Calu3 (cell line): ENCODE measurements at places on chromosomes 2 and 18.

GRCh38 chr2:104583811-104584210, 270.1 kb upstream of the POU3F3 start:
- no peak for DNase-seq

DNA sequence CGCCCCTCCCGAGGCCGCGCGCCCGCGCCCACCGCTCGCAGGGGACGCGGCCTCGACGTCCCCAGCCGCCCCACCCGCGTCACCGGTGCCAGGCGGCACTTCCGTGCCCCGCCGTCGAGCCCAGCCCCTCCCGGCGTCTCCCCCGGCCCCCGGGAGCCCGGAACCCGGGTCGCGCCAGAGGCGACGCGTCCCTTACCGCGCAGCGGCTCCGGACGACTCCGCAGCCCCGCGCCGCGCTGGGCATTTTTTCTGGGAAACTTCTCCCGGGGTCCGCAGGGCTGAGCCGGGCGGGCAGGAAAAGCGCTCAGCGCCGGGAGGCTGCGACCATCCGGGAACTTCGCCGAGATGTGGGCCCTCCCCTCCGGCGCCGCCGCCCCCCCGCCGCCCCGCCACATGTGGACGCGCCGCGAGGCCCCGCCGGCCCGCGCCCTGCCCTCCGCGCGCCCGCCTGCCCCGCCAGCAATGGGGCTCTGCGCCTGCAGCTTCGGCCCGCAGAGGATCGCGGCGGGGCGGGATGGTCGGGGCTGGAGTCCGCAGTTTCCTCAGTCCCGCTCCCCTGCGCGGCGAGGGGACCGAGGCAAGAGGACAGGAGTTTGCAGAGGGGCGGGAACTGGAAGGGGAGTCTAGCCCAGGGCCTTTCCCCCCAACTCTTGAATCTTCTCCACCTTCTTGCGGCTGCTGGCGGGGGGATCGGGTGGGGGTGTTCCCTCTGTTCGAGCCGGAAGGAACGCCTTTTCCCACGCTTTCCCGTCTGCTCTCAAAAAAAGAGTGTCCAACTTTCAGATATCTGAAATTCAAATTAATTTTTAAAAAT, 81.5 kb downstream of the CHRNA1 start:
- peak; percentile 18 for DNase-seq

GRCh38 chr2:232940724-232941123, 70.7 kb downstream of the SNORC start:
- DNase-seq = no peak

- DNase-seq = no peak
Measured at GRCh38 chr2:179701524-179702110, 159.8 kb downstream of the ZNF385B start.

GRCh38 chr2:182672466-182673165, 43.4 kb upstream of the DNAJC10 start:
- no peak for DNase-seq

DNA sequence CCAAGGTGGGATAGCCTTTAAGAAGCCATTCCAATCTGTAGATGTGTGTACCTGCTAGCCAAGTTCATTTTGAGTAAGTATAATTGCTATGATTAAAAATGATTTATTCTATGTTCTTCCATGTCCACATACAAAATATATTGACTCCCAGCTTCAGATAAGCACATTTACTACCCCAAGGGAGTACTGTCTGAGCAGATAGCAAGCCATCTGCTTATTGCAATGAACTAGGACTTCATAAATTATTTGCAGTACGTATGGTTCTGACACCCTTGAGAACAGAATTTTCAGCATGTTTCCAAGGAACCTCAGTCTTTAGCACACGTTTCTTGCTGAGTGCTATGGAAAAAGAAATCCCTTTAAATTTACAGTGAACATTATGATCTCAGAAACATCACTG, 28.2 kb downstream of the ABCG5 start:
- DNase-seq = no peak

DNA sequence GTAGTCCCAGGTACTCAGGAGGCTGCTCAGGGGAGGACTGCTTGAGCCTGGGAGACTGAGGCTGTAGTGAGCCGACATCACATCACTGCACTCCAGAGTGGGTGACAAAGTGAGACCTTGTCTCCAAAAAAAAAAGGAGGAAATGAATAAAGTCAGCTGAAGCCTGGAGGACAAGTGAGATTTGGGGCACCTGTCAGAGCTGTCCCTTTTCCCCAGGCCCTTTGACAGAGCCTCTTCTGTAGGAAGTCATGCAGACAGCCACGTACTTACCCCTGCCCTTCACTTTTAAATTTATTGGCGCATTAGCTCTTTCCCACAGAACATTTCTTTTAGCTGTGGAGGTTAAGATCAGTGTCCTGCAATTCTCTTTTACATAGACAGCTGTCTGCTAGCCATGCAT, 151.0 kb upstream of the DNMT3A start:
- no peak for DNase-seq

DNA sequence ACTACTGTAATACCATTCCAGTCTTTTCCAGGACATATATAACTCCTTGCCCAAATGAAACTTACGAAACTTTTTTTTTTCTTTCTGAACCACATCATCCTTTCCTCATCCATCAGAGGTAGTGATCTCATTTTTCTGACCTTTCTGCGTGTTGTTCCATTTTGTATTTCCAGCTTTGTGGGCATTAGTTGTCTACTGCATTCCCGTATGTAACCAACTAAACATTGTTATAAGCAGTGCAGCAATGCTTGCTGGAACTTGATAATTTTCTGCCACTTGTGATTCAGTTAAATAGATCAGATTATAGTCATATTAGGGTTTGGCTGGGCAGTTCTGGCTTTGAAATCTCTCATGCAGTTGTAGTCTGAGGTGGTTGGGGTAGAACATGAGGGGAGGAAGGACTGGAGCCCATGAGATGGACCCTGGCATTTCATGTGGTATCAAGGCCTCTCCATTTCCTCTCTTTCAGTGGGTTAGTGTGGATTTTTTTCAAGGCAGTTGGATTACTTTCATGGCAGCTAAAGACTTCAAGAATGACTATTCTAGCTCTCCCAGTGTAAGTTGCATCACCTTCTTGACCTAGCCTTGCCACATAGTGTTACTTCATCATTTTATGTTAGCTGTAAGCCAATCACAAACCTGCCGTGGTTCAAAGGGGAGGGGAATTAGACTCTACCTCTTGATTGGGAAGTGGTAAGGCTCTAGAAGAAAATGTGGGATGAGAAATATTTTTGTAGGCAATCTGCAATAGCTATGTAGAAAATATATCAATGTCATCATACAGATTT, 80.5 kb downstream of the EHBP1 start:
- DNase-seq = no peak

DNA sequence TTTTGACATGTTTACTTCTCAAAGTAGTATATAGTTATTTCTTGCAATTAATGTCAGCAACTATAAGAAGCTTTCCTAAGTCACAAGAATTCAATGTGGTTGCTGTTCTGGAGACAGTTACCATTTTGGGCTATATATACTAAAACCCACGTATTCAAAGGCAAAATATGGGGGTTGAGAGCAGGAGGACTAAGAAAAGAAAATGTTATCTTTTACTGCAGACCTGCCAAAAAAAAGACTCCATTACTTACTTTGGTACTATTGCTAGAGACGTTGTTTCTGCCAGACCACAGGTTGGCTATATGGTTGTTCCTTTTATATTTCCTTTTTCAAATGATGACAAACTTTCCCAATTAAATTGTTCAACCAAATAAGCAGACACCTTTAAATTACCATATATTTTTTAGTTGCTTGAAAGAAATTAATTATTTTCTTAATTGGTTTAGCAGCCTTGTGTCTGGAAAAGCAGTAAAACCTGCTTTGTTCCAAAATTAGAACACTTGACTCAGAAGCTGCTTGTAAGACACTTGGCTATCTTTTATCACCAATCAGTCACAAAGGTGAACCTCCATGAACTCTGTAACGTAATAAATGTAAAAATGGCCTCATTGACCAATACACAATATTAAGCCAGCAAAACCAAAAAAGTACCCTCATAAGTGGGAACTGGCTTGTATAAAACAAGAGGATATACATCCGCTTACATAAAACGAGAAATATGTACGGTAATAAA, 8.2 kb upstream of the OSGEPL1 start:
- DNase-seq = no peak

DNA sequence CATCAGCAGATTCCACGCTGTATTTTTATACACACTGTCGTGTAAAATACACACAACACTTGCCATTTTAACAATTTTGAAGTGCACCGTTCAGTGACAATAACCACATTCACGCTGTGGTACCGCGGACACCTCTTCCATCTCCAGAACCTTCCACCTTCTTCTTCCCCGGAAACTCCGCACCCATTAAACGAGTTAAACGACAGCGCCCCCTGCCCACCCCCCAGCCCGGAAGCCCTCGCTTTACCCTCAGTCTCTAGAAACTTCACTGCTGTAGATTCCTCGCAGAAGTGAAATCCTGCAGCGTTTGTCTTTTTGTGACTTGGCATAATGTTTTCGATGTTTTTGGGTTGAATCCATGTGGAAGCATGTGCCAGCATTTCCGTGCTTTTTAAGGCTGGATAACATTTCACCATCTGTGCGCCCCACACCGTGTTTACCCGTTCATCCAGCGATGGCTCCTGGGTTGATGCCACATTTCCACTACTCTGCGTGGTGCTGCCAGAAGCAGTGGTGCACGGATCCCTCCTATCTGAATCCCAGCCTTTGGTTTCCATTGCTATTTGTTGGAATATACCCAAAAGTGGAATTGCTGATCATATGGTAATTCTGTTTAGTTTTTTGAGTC, 32.0 kb upstream of the TMEM18 start:
- DNase-seq = no peak

- DNase-seq = no peak
Measured at GRCh38 chr2:42953216-42953615, 160.8 kb upstream of the HAAO start.

- no peak for DNase-seq
Measured at GRCh38 chr2:233490831-233491230, 75.8 kb downstream of the USP40 start.

DNA sequence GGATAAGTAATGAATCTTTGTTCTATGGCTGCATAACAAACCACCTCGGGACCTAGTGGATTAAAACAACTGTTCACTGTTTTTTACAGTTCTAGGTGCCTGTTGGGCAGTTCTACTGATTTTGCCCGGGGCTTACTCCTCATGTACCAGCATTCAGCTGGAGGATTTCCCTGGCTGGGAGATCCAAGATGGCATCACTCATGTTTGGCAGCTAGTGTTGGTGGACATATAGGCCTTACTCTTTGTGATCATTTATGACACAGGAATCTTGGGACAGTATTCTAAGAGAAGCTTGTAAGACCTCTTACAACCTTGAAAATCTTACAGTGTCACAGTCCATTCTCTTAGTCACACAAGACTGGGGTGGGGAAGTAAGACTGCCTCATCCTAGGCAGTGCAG, 4.6 kb downstream of the MARCHF7 start:
- no peak for DNase-seq

- DNase-seq = no peak
Measured at GRCh38 chr2:43102366-43103092, 123.9 kb downstream of the ZFP36L2 start.

- DNase-seq = no peak
Measured at GRCh38 chr18:46466234-46467160, 190.5 kb downstream of the LOXHD1 start.

GRCh38 chr2:228731517-228731916, 539.6 kb downstream of the PID1 start:
- no peak for DNase-seq

GRCh38 chr2:96884299-96885094, 14.6 kb upstream of the SEMA4C start:
- peak; percentile 28 for DNase-seq

GRCh38 chr2:165645930-165646831, 147.9 kb downstream of the GALNT3 start:
- no peak for DNase-seq

GRCh38 chr2:233114421-233114861, 54.3 kb downstream of the INPP5D start:
- no peak for DNase-seq

GRCh38 chr2:191869781-191870180, 22.9 kb upstream of the CAVIN2 start:
- DNase-seq = no peak

DNA sequence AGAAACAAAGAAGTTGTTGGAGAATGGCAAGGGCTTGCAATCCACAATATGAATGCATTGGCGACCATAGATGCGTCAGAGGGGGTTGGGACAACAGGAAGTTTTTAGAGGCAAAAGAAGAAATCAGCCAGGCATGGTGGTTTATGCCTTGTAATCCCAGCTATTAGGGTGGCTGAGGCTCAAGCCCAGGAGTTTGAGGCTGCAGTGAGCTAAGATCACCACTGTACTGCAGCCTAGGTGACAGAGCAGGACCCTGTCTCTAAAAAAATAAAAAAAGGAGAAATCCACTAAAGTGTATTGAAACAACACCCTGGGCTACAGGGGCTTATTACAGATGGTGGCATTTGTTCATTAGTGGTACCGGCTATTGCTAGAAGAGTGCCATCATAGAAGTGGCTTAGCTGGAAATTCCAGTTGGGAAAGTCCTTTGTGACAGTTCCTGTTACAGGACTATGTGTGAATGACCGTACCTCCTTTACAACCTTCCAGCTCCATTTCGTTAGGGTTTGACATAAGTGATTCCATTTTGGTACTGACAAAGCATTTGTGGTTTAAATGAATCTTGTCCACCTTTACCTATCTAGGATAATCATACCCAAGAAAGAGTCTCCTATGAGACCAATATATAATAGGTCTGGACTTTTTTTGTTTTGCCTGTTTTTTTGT, 10.7 kb upstream of the WDSUB1 start:
- DNase-seq = peak; percentile 6

- DNase-seq = peak; percentile 68
Measured at GRCh38 chr2:26344581-26345282, 1.2 kb upstream of the SELENOI start.

DNA sequence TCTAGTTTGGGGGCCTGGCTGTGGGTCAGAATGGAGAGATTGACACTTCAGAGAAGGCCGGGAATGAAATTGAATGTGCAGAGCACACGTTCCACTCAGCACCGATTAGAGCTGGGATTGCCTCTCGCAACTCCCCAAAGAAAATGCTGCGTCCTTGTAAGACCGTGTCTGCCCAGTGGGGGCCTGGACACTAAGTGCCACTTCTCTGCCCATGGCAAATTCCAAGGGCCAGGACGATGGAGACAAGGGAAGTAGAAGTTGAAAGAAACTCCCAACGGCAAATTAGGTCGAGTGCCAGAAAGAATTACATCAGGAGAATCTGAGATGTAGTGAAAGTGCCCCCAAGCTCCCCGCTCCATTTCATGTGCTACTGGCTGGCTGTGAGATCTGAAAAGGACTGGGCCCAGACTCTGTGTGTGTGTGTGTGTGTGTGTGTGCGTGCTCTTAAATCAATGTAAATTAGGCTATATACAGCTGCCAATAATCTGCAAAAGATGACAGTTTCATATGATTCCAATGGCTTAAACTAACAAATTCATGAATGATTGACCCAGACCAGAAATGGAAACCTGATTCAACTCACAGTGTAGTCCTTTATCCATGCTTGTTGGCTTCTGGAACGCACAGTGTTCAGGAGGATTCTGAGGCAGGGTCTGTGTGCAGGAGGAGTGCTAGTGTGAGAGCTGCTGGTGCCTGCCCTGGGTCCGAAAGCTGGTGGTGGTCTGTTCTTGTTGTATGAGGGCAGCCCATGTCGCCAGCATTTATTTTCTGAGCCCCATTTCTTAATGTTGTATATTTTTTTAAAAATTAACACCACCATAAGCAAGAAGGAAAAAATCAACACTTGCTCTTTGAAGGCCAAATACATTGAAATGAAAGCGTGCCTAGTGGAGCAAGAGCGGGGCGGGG, 234.3 kb downstream of the AGAP1 start:
- no peak for DNase-seq
